CD4-positive, CD25-positive, alpha-beta regulatory T cell (primary cell): ENCODE measurements at places on chromosomes 11 and 22. TPM values are rescaled to one million over a fixed set of nuclear protein-coding genes. Genes with fewer than 3 reads are reported as not detected.

The PTS gene
- total RNA-seq: 71.5 TPM

The NAALAD2 gene
- not detected for total RNA-seq

DNA sequence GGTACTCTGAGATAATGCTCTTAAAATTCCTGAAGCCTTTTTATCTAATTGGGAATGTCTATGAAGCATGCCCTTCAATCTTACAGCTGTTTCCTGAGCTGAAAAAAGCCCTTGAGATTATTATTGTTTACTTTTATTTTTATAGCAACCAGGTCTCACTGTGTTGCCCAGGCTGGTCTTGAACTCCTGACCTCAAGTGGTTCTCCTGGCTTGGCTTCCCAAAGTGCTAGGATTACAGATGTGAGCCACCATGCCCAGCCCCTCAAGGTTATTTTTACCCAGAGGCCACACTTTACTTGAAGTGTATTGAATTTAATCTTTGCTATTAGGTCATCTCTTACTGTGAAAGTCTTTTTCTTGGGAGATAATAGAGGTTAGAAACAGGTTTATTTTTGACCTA is 7.0 kb upstream of the SWAP70 start:
- DNase-seq: no peak

DNA sequence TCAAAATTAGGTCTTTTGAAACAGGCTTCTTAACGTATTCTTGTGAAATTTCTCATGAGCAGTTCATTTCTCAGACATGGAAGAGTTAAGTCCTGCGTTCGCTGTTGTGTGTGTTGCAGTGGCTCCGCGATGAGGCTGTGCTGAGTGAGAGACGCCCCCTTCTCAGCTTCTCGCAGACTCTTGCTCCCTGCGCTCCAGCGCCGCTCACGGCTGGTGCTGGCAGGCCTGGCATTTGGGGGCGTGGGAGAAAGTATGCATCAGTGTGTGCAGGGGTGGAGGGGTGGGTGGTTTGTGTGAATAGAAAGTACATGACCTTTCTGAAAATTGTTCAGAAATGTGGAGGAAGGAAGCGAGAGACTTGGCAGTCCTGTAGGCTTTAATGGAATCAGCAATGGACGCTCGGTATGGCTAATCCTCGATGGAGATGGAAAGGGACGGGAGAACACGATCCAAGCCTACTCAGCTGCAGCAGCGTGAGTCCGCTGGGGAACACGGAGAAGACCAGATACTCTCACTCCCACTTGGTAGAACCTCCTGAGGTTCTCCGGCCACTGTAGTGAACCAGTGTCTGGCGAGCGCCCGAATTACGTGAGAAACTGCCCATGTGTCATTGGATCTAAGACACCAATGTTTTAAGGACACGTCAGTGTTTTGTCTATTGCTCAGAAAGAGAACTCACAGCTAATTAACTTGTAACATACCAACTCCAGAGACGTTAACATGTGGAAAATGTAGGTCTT is 5.9 kb downstream of the TAB1 start:
- DNase-seq: no peak

- peak; percentile 58 for DNase-seq
These were observed 121.2 kb downstream of the PDE3B start for GRCh38 chr11:14764579-14765527.

GRCh38 chr22:50216684-50217520 is 16.1 kb downstream of the SELENOO start:
- no peak for DNase-seq

GRCh38 chr22:27512283-27512761 is 289.2 kb downstream of the MN1 start:
- DNase-seq: no peak
